Progenitor cell of endocrine pancreas (in vitro differentiated cells): ENCODE measurements at places on chromosomes 11 and 22. TPM values are rescaled to one million over a fixed set of nuclear protein-coding genes. Genes with fewer than 3 reads are reported as not detected.

USH1C gene
- 15.8 and 21.4 TPM in 2 replicates for total RNA-seq

- peaks cover 5% of the 10 kb centered on the region for H3K36me3 ChIP-seq
- H3K27ac ChIP-seq: peak overlapping the region; percentile 76
- H3K4me3 ChIP-seq: peak overlapping the region; percentile 49
- no peaks in the 10 kb centered on the region for H3K27me3 ChIP-seq
Observed at GRCh38 chr22:40396882-40397281, 26.5 kb downstream of the SGSM3 start.

DNA sequence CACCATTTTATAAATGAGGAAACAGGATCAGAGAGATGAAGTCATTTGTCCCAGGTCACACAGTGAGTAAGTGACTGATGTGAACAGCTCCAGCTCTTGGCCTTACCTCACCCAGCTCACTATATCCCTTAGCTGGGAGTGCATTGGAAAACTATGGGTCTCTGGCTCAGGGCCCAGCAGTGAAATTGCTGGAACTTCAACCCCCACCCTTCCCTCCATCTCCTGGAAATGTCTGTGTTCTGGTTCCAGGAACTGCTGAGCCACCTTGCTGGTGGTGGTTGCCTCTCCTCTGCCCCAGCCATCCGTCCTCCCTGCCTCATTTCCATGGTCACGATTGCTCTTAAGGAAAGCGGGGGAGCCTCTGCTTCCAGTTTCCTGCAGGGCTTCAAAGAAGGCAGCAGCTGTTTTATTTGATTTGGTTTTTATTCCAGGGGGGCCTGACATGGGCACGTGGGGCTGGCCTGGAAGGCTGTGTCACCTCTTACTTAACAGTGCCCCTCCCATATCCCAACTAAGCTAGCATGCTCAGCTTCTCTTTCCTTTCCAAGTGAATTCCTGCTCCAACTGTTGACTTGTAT, 46.2 kb upstream of the CSTF3 start:
- H3K4me1 ChIP-seq: no peaks in the 10 kb centered on the region
- DNase-seq: no peak
- H3K27ac ChIP-seq: no peak overlapping the region
- no peaks in the 10 kb centered on the region for H3K27me3 ChIP-seq
- H3K36me3 ChIP-seq: no peaks in the 10 kb centered on the region

- H3K4me3 ChIP-seq: no peak overlapping the region
- H3K27ac ChIP-seq: no peak overlapping the region
- peaks cover 7% of the 10 kb centered on the region for H3K4me1 ChIP-seq
- no peaks in the 10 kb centered on the region for H3K27me3 ChIP-seq
- no peak for DNase-seq
Observed at GRCh38 chr11:36347384-36347906, 51.4 kb downstream of the PRR5L start.

DNA sequence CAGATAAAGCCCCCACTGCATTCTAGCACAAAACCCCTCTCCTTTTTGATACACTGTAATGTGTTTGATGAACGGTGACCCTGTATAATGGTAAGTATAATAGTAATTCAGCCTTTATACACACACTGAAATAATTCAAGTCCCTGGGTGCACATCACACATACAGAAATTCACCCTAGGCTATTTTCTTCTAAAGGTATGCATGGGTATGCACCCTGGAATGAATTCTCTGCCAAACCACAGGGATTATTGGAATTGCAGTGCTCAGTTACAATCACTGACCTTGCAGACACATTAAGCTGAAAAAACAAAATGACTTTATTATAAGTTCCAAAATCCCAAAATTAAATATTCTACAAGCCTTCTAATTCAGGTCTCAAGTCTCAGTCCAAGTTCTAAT, 245.9 kb upstream of the FAT3 start:
- H3K4me3 ChIP-seq: no peak overlapping the region
- H3K27ac ChIP-seq: no peak overlapping the region
- no peak for DNase-seq
- no peaks in the 10 kb centered on the region for H3K4me1 ChIP-seq

- DNase-seq: no peak
- H3K36me3 ChIP-seq: peaks cover 1% of the 10 kb centered on the region
- H3K4me3 ChIP-seq: no peak overlapping the region
- no peak overlapping the region for H3K27ac ChIP-seq
- no peaks in the 10 kb centered on the region for H3K27me3 ChIP-seq
Observed at GRCh38 chr11:104772806-104773241, 125.4 kb downstream of the CASP12 start.
